Astrocyte of the hippocampus (primary cell): ENCODE measurements at places on chromosomes 6 and 20.

GRCh38 chr6:42404484-42404883 is 47.2 kb downstream of the TRERF1 start:
- DNase-seq, result peak; percentile 32

DNA sequence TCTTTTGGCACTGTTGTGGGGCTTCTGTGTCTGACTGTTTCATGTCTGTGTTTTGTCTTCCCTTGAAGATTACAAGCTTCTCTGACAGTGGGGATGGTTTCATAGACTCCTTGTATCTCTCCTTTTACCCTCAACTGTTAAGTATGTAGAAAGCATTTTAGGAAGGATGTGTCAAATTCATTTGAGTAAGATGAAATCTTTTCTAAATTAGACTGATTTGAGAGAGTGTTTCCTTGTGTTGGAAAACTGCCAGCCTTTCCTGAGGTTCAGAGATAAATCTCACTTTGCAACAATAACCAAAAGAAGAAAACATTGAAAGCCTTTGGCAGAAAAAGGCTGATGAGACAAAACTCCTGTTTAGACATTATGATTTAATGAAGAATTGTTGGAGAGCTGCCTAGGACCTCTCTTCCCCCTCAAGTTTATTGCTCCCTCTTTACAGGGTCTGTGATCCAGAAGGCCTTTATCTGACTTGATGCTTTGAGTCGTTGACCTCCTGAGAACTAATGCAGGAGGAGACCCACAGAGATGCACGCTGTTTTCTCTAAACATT is 68.3 kb downstream of the ANKS1A start:
- no peak for DNase-seq

DNA sequence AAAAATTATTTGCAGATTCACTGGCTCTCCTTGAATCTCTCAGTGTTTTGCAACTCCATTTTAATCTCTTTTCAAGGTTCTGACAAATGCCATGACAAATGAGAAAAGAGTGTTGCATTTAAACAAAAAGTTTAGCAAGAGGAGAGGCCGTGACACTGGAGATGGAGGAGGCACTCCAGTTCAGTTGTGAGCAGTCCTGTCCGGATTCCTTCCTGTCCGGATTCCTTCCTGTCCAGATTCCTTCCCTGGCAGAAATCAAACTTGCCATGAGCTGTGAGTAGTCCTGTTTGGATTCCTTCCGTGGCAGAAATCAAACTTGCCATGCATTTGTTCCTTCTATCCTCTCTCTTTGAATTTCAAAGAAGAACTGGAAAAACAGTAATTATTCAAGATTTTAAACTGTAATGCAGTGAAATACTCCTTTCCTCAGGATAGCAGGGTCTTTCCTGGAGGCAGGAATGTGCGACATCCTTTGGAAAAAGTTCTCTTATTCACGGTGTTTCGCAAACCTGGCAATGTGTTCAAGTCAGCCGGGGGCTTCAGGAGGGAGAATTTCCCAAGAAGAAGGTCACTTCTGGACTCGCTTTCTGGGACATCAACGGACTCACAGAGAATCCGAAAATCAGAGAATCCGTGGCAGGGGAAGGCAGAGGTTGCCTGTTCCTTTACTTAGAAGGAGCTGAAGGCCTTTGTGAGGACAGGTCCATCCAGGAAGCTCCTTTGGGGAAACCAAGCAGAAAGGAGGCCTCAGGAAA is 48.7 kb upstream of the DACT2 start:
- no peak for DNase-seq

GRCh38 chr6:2110504-2110903 is 134.9 kb downstream of the GMDS start:
- DNase-seq, result no peak

DNA sequence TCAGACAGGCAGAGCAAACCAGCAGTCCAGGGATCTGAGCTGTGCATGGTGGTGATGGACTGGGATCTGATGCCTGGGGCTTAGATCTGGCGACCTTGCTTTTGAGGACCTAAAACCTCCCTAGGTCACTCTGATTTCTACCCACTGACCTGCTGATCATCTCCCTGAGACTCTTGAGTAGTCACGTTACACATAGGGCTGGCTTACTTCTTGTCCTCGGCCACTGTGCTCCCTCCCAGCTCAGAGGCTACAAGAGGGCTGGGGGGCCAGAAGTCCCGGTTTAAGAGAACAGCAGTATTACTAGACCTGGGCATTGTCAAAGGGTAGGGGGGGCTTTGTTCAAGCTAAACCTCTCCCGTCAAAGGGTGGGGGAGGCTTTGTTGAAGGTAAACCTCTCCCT is 5.5 kb downstream of the DYNLT1 start:
- no peak for DNase-seq

DNA sequence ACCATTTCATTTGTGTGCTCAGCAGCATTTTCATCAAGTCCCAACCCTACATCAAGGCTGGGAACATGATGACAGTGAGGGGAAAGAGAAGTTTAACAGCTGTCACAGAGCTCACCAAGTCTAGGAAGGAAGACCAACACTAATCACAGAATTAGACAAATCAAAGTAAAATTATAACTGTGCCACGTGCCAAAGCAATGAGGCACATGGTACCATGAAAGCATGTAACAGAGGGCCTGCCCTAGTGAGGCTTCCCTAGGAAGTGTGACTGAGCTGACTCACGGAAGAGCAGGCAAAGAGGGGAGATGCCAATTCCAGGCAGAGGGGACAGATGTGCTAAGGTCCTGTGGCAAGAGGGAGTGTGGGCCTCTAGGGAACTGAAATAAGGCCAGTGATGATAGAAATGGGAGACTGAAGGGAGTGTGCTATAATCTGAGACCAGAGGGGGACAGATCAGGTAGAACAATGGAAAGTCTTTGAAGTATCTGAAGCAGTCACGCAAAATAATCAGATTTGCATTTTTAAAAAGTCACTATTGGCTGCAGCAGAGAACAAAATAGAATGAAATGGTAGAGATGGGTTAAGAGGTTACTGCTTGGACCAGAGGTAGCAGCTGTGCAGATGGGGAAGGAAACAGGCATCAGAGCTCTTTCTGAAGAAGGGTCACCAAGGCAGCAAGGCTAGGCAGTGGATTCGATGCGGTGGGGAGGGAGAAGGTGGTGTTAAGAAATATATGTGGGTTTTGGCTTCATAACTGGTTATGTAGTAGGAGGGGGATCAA is 86.8 kb downstream of the GPR6 start:
- no peak for DNase-seq

DNA sequence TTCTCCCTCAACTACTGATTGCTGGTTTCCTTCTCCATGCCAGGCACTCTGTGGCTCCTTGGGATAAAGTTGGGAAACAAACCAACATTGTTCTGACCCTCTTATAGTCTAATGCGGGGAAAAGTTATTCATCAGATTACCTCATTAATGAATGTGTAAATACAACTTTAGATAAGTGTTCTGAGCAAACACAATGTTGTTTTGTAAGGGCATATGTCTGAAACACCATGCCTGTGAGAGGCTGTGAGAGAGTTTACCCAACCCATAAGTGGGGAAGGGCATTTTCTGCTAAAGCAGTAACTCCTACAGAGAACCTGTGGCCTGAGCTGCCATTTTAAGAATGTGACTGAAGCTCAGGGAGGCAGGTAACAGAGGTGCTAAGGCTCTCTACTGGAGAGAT is 283.5 kb downstream of the KHDC1L start:
- DNase-seq, result no peak

GRCh38 chr6:71053475-71053874 is 96.6 kb upstream of the B3GAT2 start:
- no peak for DNase-seq

- DNase-seq, result no peak
These were observed 16.5 kb upstream of the WFDC2 start for GRCh38 chr20:45452772-45453691.

- DNase-seq, result peak; percentile 32
These were observed 3.1 kb downstream of the FBXL4 start for GRCh38 chr6:98944598-98945081.

- peak; percentile 22 for DNase-seq
These were observed 869.9 kb downstream of the KIF16B start for GRCh38 chr20:15703171-15703911.

GRCh38 chr6:27280540-27281000 is 31.5 kb downstream of the POM121L2 start:
- DNase-seq, result no peak

DNA sequence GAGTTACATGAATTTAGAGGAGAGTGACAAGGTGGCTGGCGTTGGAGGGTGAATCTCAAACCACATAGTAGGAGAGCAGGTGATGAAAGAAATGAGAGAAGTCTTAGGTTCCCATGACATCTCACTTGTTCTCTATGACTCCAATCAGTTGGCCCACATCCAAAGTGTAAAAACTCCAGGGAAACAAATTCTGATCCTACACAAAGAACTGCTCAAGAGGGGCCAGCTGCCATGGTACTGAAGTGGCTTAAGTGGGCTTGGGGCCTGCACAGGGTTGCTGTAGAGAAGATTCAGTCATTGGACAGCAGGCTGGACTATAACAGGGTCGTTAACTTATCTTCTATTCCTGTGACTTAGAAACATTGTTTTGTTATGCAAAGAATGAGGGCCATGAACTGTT is 7.6 kb upstream of the ADGRF4 start:
- DNase-seq, result no peak

DNA sequence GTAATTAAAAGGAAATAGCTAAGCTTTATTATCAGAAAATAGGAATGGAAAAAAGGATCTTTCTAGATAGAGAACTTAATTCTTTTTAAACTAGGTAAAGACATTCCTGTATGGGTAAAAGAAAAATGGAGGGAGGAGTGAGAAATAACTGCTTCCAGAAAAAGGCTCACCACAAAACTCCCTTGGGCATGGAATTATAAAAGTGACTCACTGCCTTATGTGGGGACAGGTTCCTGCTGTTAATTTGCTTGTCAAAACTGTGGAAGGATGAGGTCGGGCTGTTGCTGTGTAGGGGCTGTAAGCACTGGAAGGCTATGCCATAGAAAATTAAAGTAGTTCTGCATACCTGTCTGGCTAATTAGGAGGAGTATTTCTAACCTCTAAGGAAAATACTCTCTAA is 158.7 kb downstream of the UBE3D start:
- DNase-seq, result peak; percentile 83

GRCh38 chr20:11553603-11554002 is 364.1 kb upstream of the BTBD3 start:
- peak; percentile 23 for DNase-seq
